ENCODE measurements at places on chromosomes 2 and 18. TPM values are rescaled to one million over a fixed set of nuclear protein-coding genes. Genes with fewer than 3 reads are reported as not detected.

DNA sequence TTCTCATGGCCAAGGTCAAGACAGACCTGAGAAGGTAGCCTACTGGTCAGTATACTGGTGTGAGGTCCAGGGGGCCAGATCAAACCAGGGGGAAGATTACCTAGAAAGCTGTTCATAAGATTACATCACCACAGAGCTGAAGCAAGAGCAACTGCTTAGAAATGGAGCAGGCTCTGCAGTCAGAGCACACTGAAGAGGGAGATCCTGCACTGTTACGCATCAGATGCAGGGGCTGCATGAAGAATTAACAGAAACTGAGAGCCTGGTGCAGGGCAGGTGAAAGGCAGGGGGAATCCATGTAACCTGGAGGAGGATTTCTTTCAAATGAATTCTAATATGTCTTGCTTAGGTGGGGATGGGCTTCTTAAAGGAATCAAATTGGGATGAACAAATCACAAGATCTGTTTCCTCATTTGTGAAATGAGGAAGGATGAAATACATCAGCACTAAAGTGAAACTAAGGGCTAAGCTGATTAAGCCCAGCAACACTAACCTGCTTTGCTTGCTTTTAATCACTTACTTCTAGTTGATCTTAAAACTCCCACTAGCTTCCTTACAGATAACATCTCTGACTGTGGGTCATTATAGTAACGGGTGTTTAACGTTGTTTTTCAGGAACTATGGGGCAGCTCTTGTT is 74.3 kb upstream of the ADAM23 start:
- DNase-seq: no peak
- no peak overlapping the region for H3K27ac ChIP-seq
- no peaks in the 10 kb centered on the region for H3K36me3 ChIP-seq
- no peaks in the 10 kb centered on the region for H3K4me1 ChIP-seq
- H3K27me3 ChIP-seq: no peaks in the 10 kb centered on the region

The WDR75 gene
- total RNA-seq: 36.2 TPM

DNA sequence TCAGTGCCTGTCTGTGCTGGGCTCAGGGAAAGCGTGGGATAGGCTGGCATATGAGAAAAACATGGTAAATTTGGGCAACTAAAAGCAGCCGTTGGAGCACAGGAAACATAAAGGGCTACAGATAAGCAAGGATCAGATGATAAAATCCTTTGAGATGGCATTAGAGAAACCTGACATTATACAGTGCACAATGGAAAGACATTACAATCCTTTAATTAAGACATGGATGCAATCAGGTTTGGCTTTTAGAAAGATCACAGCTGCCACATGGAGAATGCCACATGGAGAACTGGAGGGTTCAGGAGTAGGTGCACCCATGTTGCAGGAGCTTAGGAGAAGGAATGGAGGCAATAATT is 117.3 kb downstream of the CDC42EP3 start:
- no peaks in the 10 kb centered on the region for H3K36me3 ChIP-seq
- no peak for DNase-seq
- H3K4me1 ChIP-seq: no peaks in the 10 kb centered on the region
- no peaks in the 10 kb centered on the region for H3K27me3 ChIP-seq
- no peak overlapping the region for H3K27ac ChIP-seq

The CNGA3 gene
- 0.29 TPM for total RNA-seq

The SCN7A gene
- not detected for total RNA-seq

DNA sequence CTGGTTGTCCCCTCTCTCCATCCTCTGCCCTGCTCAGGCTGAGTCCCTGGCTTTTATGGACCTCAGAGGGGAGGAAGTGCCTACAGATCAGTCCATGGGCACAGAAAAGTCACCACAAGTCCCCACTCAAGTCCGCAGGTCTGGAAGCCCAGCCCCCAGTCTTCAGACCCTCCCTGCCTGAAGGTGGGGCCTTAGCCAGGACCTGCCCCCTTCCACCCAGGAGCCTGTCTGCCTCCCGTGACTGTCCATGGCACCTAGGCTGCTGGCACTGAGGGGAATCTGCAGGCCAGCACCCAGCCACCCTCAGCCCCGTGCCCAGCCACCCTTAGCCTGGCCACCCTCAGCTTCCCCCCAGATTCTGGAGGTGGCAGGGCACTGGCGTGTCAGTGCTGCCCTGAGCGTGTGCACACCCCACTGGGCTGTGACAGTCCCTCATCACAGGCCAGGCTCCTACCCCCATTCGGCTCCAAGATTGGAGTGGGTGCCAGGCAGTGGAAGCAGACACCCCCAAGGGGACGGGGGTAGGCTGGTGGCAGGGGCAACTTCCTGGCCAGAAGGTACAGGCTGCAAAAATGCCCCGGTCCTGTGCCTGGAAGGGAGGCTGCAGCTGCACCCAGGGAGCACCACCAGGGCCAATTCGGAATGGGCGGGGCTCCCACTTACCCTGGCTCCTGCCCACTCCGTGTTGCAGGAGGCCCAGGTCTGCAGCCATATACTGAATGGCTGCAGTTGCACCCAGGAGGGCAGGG is 154.7 kb upstream of the RMP24 start:
- no peaks in the 10 kb centered on the region for H3K4me1 ChIP-seq
- no peaks in the 10 kb centered on the region for H3K36me3 ChIP-seq
- H3K4me3 ChIP-seq: no peak overlapping the region
- H3K27ac ChIP-seq: no peak overlapping the region

The GPR155 gene
- 3.5 TPM for total RNA-seq

- H3K4me3 ChIP-seq: no peak overlapping the region
- no peak overlapping the region for H3K27ac ChIP-seq
- H3K4me1 ChIP-seq: no peaks in the 10 kb centered on the region
- DNase-seq: no peak
- no peaks in the 10 kb centered on the region for H3K36me3 ChIP-seq
Observed at GRCh38 chr2:140275427-140275826, 1495.2 kb upstream of the NXPH2 start.

The KIAA2012 gene
- not detected for total RNA-seq

DNA sequence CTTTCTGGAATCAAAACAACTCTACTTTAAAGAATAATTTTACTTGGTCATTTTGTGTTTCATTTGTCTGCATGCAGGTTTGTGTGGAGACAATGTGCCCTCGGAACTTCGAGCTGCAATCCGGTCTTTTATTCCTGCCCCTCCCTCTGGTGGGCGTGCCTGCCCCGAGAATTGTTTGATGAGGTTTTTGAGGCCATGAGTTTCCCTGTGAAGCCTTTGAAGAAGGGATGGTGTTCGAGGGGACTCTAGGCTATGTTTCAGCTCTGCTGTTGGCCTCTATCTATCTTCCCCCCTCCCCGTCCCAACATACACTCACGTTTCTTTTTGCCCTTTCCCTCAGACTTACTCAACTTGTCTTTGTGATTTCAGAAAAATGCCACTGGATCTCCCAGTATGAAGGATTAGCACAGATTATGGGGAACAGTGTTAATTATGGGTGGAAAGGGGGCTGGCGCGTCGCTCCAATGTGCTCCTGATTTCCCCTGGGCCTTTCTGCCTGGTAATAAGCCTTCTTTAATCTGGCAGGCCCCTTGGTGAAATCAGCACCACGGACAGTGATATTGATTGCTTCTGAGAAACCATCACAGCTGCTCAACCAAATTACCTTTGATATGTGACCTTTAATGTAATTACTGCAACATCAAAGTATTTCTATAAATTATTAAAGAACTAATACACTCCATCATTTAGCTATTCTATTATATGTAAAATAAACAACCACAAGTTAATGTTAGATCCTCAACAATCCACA is 82.2 kb downstream of the CELF4 start:
- peak; percentile 83 for DNase-seq
- H3K27ac ChIP-seq: no peak overlapping the region
- H3K36me3 ChIP-seq: no peaks in the 10 kb centered on the region
- H3K27me3 ChIP-seq: peaks cover 24% of the 10 kb centered on the region

The SLC9A4 gene
- not detected for total RNA-seq

The GPR45 gene
- not detected for total RNA-seq

The HSBP1L1 gene
- total RNA-seq: 9.4 TPM

The TCF4 gene
- total RNA-seq: 87.2 TPM

GRCh38 chr2:127679680-127680361 is 4.5 kb upstream of the LIMS2 start:
- no peaks in the 10 kb centered on the region for H3K36me3 ChIP-seq
- H3K27me3 ChIP-seq: peaks cover 23% of the 10 kb centered on the region
- no peak overlapping the region for H3K4me3 ChIP-seq
- peaks cover 14% of the 10 kb centered on the region for H3K4me1 ChIP-seq

- H3K27ac ChIP-seq: no peak overlapping the region
- no peak for DNase-seq
- H3K4me3 ChIP-seq: no peak overlapping the region
Observed at GRCh38 chr18:8805552-8805951, 100.2 kb downstream of the MTCL1 start.

DNA sequence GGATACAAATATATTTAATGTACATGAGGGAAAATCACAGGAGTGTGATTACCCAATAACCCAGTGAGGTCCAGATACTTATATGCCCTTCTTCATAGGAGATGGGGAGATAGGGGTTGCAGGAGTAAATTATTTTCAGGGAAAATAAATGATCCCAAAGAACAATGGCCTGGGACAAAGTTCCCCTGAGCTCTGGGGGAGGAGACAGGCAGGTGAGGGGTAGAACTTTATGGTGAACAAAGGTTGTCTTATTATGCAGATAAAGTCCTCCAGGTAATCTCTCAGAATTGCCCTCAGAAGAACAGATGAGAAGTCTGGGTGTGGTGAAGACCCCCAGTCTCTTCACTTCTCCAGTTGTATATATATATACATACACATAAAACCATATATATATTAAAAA is 22.1 kb upstream of the RMDN2 start:
- no peaks in the 10 kb centered on the region for H3K36me3 ChIP-seq
- H3K27me3 ChIP-seq: peaks cover 11% of the 10 kb centered on the region

GRCh38 chr2:200335657-200336056 is 29.2 kb downstream of the SPATS2L start:
- no peak overlapping the region for H3K27ac ChIP-seq
- DNase-seq: no peak
- peaks cover 30% of the 10 kb centered on the region for H3K4me1 ChIP-seq
- peaks cover 2% of the 10 kb centered on the region for H3K36me3 ChIP-seq

DNA sequence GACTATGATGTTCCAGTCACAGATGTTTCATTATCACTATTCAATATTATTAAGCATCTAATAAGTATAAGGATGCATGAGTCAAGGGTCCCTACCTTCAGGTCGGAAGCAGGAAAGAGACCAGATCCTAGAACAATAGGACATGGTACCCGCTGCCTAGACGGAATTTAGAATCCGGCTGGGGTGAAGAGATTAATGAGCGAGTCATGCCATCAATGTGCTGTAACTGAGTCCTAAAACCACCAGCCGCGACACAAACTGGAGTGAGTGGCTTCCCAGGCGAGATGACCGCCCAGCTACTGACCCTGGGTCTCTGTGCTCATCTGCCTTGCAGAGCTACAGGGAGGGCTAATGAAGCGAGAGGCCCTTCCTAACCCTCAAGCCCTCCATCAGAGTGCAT is 73.6 kb downstream of the DNMT3A start:
- no peaks in the 10 kb centered on the region for H3K4me1 ChIP-seq
- peaks cover 5% of the 10 kb centered on the region for H3K36me3 ChIP-seq
- H3K27ac ChIP-seq: no peak overlapping the region

DNA sequence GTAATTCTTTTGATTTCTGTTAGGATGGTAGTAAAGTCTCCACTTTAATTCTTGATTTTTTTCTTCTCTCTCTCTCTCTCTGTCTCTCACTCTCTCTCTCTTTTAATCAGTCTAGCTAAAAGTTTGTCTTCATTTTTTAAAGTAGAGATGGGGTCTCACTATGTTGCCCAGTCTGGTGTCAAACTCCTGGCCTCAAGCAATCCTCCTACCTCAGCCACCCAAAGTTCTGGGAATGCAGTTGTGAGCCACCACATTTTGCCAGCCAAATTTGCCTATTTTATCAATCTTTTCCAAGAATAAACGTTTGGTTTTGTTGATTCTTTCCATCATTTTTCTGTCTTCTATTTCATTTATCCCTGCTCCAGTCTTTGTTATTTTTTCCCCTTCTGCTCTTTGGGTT is 23.9 kb upstream of the ACOXL start:
- H3K27me3 ChIP-seq: peaks cover 82% of the 10 kb centered on the region
- no peak overlapping the region for H3K4me3 ChIP-seq
- no peaks in the 10 kb centered on the region for H3K36me3 ChIP-seq
- DNase-seq: no peak

DNA sequence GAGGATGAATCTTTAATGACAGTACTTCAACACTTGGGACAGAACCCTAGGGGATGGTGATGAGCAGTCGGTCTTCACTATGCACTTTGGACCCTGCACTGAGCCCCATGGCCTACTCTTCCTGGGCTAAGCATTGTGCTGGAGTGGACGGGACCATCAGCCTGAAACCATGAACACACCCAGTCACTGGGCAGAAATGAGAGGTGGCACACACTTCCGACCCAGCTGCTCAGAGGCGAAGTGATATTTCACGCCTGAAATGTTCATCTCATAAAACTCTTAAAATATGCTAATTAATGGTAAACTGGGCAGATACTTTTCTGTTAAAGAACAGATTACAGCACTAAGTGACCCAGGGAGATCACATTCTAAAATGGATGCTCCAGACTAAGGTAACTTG is 150.3 kb upstream of the NDUFV2 start:
- peaks cover 20% of the 10 kb centered on the region for H3K4me1 ChIP-seq
- no peak overlapping the region for H3K4me3 ChIP-seq
- no peak overlapping the region for H3K27ac ChIP-seq
- no peaks in the 10 kb centered on the region for H3K27me3 ChIP-seq
- DNase-seq: no peak

DNA sequence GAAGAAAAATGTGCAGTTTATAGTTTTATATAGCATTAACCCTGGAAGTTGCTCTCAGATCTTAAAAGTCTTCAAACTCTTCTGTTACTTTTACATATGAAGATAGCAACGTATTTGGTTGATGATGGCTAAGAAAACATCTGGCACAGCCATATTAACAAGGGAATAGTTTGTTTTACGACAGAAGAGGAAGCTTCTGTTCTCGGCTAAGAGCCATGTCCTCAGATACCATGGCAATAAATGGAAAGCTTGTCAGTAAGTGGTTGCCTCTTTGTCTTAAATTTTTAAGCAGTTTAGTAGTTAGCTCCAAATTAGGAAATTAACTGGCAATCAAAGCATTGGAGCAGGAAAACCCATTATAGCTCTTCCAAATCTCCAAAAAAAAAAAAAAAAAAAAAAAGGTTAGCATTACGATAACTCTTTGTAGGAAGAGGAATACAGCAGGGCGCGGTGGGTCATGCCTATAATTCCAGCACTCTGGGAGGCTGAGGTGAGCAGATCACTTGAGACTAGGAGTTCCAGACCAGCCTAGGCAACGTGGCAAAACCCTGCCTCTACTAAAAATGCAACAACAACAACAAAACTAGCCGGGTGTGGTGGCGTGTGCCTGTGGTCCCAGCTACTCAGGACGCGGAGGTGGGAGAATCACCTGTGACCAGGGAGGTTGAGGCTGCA is 4.5 kb upstream of the STON1 start:
- H3K27me3 ChIP-seq: no peaks in the 10 kb centered on the region
- H3K27ac ChIP-seq: no peak overlapping the region
- DNase-seq: no peak
- no peak overlapping the region for H3K4me3 ChIP-seq
- H3K36me3 ChIP-seq: peaks cover 4% of the 10 kb centered on the region
- H3K4me1 ChIP-seq: peaks cover 2% of the 10 kb centered on the region

Measured in osteoblast (primary cell).